ENCODE measurements at places on chromosomes 16 and 17.

- no peak for DNase-seq
These were observed 448 bp upstream of the TNFRSF12A start for GRCh38 chr16:3019594-3020246.

- DNase-seq = no peak
These were observed 154.2 kb upstream of the IRX6 start for GRCh38 chr16:55169780-55170179.

GRCh38 chr16:85316944-85317343, 204.7 kb upstream of the CIBAR2 start:
- DNase-seq = no peak

DNA sequence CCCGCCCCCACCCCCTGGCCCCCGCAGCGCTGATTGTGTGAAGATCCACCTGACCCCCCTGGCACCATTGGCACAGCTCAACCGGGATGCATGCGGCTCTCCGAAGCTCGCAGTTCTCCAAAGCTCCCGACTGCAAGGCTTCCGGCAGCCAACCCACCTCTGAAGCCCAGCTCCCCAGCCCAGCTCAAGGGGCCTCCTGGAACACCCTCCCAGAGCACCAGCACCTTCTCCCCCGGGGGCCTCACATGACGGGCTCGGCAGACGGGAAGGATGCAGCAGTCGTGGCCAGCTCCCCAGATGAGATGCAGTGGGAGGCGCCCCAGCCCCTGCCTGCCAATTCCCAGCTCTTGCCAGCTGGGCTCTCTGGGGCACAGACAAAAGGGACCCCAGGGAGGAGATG, 215.3 kb downstream of the ZNF423 start:
- no peak for DNase-seq

DNA sequence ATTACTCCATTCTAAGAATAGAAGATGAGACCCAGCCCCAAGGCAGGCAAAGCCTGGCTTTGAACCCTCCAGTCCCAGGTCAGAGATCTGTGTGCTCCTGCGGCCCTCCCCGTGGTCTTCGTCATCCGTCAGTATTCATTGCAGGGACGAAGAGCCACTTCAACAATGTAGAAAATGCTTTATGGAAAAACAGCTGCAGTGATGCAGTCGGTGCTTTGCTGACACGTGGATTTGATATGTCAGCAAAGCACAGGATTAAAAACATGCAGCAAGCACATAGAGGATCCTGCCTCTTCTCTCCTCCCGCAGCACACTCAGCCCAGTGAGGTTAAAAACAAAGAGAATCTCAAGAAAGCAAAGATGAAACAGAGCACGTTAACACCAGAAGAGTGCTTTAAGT, 117.1 kb upstream of the AXIN2 start:
- DNase-seq = no peak

GRCh38 chr16:19876501-19877059, 8.1 kb downstream of the GPRC5B start:
- no peak for DNase-seq

DNA sequence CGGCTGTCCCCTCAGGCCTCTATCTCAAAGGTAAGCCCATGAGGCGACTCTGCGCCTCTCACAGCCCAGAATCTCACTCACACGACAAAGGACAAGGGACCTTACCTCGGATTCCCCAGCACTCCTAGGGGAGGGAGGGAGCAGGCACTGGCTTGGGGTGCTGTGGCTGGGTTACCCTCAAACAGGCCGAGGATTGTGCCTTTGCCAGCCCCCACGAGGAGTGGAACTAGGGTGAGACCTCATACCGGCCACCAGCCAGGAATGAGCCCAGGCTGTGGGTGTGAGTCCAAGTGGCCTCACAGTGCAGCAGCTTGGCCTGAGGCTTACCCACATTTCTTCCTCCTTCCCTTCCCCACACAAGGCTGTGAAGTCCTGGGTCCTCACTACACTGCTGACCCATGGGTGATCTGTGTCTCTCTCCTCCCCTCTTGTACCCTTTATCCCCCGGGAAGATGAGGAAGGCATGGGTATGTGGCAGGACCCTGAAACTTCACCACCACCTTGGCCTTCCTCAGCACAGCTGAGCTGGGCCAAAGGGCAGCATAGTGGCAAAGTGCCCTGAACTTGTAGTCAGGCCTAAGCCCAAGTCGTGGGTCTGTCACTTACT, 5.9 kb downstream of the PROCA1 start:
- no peak for DNase-seq

GRCh38 chr16:66255647-66256046, 110.8 kb upstream of the CDH5 start:
- DNase-seq = no peak

DNA sequence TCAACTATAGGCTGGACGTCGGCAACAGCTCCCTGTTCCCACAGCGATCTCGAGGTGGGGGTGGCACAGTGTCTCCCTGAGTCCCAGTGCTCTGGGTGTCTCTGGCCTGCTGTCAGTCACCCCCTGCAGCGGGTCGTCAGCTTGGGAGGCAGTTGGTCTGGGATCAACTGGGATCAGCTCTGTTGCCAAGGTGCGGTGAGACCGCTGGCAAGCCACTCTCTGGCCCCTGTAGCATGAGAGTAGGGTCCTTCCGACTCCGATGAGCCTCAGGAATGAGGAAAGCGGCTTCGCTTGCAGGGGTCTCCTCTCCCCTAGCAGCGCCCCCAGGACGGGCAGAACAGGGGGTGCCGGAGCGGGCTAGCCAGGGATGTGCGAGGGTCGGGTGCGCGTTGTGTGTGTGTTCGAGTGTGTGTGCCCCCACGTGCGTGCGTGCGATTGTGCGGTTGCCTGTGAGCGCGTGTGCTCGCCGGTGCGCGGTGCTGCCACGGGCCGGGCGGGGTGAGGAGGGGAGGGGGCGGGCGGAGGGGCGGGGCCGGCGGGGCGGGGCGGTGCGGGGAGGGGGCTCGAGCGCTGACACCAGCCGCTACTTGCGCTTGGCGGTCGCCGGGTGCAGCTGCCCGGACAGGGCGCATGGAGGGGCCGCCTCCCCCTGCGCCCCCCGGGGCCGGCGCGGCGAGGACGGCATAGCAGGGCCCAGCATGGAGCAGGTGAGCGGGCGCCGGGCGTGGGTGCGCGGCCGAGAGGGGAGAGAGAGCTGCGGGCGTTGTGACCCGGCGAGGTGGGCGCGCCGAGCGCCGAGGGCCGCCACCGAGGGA, 9.4 kb upstream of the ARHGAP23 start:
- DNase-seq = no peak

GRCh38 chr17:82120148-82120547, 22.1 kb upstream of the FASN start:
- no peak for DNase-seq

DNA sequence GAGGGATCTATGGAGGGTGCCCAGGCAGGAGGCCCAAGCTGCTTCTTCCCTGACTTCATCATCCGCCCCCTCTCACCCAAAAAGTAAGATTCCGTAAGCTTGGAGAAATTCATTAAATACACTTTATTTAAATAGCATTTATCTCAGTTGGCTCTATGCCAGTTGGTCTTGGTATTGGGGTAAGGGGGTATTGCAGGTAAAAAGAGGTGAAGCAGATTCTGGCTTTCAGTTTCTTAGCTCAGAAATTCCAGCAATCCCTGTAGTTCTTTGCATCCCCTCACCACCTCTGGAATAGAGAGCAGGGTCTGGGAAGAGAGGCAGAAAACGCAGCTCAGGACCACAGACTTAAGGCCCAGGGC, 750 bp upstream of the ALDOC start:
- DNase-seq = no peak

GRCh38 chr17:19365499-19365817, 2.9 kb upstream of the B9D1 start:
- DNase-seq = no peak

DNA sequence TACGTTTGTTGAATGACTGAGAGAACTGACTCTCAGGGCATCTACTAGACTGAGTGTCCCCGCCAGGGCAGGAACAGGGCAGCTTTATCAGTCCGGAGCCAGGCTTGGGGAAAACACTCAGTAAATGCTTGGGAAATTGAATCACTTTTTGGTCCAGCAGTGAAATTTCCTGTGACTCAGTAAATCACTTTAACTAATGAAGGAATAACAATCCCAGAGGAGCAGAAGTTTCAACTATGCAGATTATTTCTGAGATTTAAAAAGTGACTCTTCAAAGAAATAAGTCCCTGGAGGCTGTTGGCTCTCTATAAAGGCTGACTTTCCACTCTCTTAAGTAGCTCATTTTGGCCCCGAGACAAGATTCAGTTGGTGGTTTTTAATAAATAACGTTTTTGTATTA, 101.8 kb downstream of the FOXL1 start:
- DNase-seq = no peak
